Psoas muscle (tissue), 8 donors: ENCODE measurements at places on chromosomes 3 and 15.

DNA sequence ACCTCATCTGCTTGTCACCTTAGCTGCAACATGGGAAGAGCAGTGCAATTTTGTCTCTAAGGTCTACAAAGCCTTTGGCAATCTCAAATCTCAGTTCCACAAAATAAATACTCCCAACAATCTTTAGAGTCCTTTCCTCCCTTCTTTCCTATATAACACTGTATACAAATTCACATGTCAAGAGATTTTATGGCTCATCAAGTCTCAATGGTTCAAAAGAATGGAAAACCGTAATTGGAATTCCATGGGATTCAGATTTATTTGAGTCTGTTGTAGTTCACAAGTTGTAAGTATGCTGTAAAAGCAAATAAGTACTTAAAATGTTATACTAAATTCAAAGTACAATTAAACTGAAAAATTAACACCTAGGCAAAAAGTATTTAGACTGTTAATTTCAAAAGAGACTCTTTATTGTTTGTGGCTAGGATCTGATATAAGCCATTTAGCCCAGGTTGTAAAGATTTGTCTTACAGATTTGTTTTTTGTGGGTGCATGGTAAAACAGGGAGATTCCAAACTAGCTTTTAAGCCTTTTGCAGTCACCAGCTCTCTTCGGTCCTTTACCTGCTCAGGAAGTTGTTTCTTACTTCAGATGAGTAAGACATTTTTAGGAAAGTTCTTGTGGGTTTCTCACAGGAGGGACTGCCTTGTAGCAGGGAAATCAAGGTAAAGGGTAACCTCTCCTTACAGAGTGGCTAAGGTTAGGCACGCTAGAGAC, 50.1 kb downstream of the CMSS1 start:
- no peak for DNase-seq

DNA sequence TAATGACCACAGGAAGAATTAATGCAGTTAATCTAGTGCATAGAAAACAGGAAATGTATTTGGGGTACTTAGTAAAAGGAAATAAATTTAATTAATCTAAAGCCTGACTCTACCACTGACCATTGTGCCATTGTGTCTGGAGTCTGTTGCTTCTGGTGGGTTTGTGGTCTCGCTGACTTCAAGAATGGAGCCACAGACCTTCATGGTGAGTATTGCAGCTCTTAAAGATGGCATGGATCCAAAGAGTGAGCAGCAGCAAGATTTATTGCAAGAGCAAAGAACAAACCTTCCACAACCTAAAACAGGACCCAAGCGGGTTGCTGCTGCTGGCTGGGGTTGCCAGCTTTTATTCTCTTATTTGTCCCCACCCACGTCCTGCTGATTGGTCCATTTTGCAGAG, 711.5 kb upstream of the LMCD1 start:
- no peak for DNase-seq

GRCh38 chr3:177106184-177106583, 91.1 kb downstream of the TBL1XR1 start:
- DNase-seq: no peak

DNA sequence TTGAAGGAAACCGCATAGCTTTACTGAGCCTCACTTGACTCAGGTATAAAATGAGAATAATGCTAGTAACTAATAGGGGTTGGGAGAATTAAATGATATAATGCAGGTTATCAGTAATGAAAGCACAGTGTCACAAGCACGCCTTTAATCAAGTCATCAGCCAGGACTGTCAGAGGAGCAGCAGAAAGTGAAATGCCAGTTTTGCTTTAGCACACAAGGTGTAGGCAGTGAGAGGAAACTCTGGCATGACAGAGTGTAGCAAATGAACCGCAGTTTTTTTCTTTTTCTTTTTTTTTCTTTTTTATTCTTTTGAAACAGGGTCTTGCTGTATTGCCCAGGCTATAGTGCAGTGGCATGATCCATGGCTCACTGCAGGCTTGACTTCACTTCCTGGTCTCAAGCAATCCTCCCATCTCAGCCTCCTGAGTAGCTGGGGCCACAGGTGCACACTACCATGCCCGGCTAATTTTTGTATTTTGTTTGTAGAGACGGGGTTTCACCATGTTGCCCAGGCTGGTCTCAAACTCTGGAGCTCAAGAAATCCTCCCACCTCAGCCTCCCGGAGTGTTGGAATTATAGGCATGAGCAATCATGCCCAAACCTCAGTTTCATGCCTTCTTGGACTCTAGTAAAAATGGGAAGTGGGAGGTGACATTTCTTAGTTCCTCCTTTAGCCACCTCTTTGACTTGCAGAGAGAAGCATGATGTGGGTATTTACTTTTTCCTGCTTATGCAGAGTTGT, 9.7 kb upstream of the SCAANT1 start:
- no peak for DNase-seq

DNA sequence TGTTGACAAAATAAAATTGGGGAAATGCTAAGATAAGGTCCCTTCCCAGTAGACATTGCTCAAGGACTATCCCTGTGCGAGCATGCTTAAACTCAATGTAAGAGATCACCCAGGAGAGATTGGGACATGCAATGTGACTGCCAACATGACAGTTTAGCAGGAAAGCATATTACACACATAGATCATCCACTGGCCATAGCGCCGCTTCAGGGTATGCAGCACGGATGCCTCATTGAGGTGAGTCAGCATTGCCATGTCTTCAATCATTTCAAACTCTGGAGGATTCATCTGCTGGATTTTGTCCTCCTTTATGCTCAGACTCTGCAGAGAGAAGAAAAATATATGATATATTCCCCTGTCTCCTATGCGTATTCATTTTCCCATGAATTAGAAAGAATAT, 8.9 kb downstream of the MYH15 start:
- DNase-seq: no peak

GRCh38 chr3:48013288-48013980, 2.8 kb downstream of the MAP4 start:
- no peak for DNase-seq

DNA sequence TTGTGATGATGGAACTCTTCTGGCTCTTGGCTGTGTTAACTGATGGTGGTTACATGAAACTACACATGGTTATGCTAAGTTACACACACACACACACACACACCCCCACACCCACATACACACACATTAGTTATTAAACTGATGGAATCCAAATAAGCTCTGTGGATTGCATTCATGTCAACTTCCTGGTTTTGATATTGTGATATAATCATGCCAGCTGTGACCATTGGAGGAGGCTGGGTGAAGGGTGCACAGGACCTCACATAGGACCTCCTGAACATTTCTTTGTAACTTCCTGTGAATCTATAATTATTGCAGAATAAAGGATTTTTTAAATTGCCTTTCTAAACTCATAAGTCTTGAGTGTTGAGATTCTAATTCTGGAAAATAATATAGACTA, 58.9 kb upstream of the LIMD1 start:
- no peak for DNase-seq

GRCh38 chr3:146313031-146313745, 62.3 kb upstream of the PLSCR4 start:
- no peak for DNase-seq

GRCh38 chr3:174907027-174907426, 47.9 kb downstream of the NAALADL2 start:
- DNase-seq: no peak

GRCh38 chr15:67744331-67745072, 80.8 kb upstream of the SKOR1 start:
- no peak for DNase-seq

GRCh38 chr3:191123231-191123630, 75.8 kb upstream of the OSTN start:
- DNase-seq: no peak

GRCh38 chr3:175346573-175347356, 487.6 kb downstream of the NAALADL2 start:
- DNase-seq: peak; percentile 54

DNA sequence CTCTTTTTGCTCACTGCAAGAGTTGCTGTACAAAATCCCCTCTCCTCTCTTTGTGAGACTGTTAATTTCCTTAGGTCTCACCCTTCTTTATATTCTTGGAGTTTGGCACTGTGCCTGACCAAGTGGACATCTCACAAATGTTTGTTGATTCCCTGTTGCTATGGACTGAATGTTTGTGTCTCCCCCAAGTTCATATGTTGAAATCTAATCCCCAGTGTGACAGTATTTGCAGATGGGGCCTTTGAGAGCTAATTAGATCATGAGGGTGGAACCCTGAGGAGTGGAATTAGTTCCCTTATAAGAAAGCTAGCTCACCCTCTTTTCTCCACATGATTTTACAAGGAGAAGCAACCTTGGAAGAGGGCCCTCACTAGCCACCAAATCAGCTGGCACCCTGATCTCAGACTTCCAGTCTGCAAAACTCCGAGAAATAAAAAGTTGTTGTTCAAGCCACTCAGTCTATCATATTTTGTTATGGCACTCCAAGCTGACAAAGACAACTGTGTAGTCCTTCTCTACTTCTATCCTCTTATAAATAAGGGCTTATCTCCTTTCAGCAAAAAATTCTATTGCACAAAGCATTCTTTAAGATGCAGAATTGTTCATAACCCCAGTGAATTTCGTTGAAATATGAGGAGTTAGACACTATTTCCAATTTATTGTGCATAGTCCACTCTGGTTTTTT, 65.5 kb upstream of the NPHP3 start:
- no peak for DNase-seq

GRCh38 chr15:85619992-85620689, 174.6 kb downstream of the KLHL25 start:
- no peak for DNase-seq

GRCh38 chr3:138441742-138442141, 7.3 kb downstream of the ESYT3 start:
- no peak for DNase-seq
